ENCODE measurements at places on chromosomes 4 and X.

DNA sequence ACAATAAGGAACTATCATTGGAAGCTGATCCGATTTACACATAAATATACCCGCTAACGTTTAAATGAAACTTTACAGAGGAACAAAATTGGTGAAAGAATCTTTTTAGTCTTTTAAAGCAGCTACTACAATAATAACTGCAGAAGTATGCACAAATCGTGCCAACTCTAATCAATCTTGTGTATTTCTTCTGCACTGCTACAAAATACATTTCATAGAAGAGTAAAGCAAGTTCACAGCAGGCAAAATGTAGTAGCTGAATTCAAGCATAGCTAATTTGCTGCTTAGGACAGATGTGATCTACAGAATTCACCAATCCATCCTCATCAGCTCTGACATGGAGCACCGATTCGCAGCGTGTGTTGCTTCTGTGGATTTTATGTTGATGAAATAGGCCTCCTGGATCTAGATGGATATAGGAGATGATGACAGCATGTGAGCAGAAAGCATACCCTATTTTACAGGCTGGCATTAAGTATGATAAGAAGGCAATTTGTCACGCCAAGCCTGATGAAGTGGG is 367.3 kb upstream of the FGF13 start:
- no peak for DNase-seq

GRCh38 chrX:100636321-100636991 is at the start of gene TSPAN6:
Gene TSPAN6 (minus strand): TSS chrX:100636806. CDS start chrX:100636694, 112 bp downstream.
- peak; percentile 49 for DNase-seq

DNA sequence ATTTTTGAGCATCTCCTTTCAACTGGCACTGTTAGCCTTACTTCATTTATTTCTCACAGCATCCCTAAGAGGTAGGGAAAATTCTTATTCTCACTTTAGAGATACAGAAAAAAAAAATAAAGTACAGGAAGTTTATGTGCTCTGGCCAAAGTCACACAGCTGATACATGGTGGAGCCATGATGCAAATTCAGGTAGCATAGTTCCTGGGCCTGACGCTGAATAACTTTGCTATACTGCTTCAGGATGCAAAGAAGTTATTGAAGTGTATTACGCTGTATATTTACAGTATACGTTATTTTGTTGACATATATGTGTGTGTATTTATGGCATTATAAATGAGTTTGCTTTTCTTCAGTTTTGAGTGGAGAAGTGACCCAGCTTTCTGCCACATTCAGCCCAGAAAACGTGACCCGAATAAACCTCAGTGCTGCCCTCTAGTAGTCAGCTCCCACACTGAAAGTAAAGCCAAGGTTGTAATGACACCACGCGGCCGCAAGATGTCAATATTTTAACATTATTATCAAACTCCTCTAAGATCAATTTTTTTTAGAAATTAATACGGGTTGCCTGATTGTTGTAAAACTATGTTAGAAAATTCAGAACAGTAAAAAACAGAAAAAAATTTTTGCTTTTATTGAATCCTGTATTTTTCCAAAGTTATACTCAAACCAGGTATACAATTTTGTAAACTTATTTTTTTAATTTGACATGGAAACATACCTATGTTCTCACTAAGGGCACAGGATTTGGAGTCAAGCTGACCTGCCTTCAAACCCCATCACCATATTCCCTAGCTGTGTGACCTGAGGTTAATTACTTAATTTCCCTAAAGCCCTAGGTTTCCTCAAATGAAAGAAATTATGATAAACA is 3.8 kb upstream of the GUCY2F start:
- peak; percentile 16 for DNase-seq

- no peak for DNase-seq
These were observed 291.4 kb upstream of the IGFBP7 start for GRCh38 chr4:57401586-57401985.

- no peak for DNase-seq
These were observed 146.8 kb downstream of the DCTD start for GRCh38 chr4:182770259-182770995.

DNA sequence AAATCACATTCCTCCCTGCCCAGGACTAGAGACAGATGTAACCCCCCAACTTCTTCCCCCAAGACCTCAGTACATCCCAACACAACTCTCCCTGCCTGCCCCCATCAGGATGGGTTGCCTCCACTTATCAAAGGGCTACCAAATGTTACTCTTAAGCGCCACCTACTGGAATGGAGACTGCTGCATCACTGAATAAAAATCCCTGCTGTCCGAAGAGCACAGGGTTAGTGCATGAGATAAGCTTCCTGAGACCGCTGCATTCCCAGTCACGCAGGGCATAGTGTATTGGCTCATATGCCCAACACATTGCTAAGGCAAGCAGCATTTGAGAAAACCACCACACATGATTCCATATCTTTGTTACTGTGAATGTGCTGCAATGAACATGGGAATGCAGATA is 544.5 kb downstream of the PPP4R3C start:
- no peak for DNase-seq
